Stimulated activated CD4-positive, alpha-beta T cell treated with anti-CD3 and anti-CD28 coated beads, TNF-alpha, amount 100 ng/mL, for 4 hours (primary cell): ENCODE measurements at places on chromosomes 3 and 15.

GRCh38 chr3:22122567-22122966, 371.6 kb upstream of the ZNF385D start:
- no peak for DNase-seq

GRCh38 chr3:112699436-112699978, 58.6 kb upstream of the CCDC80 start:
- DNase-seq = no peak

DNA sequence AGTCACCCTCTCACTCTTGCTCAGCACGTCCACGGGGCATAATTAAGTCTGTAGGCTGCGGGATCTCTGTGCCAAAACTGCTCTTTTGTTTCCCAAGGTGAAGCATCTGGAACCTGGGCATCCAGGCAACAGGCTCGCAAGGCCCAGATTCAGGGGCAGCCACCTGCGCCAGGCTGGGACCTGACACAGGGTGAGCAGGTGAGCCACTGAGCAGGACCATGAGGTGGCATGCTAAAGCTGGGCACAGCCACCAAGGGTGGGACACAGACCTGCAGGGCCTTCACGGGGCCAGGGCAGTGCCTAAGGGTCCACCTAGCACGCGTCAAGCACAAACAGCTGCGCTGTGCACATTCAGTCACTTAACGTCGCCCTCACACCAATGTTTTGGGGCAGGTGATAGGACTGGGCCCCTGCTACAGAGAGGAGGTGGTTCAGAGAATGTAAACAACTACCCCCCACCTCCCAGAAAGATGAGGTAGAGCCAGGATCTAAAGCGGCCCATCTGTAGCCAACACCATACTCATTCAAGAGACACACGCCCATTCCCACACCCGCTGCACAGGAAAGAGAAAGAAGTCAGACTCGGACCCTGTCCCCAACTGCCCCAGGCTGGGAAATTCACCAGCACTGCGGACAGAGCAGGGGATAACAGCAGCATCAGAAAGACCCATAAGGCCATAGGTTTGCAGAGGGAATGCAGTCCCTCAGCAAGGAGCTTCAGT, 16.3 kb downstream of the XXYLT1 start:
- no peak for DNase-seq

DNA sequence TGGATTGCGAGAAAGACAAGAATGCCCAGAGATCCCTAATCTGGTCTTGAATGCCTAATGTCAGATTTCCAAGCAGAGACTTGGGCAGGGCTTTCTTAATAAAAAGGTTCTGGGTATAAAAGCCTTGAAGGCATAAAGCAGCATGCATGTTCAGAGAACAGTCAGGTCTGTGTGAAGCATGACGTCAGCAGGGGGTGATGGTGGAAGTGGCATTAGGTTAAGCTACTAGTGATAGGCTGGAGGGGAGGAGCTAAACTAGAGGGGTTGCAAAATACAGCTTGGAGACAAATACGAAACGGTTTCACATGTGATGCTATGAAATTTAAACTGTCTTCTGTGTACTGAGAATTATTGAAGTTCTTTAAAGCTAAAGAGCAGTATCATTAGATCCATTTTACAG, 125.6 kb downstream of the VPS8 start:
- DNase-seq = no peak

DNA sequence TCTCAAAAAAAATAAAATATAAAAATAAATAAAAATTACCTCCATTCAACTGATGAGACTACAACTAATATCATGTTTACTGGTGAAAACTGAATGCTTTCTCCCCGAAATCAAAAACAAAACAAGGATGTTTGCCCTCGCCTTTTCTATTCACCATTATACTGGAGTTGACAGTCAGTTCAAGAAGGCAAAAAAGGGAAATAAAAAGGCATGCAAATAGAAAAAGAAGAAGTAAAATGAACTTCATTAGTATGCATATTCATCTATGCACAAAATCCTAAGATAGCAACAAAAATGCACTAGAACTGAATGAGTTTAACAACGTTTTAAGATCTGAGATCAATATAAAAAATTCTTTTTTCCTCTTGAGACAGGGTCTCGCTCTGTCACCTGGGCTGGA, 72.7 kb upstream of the FAM174B start:
- DNase-seq = no peak

DNA sequence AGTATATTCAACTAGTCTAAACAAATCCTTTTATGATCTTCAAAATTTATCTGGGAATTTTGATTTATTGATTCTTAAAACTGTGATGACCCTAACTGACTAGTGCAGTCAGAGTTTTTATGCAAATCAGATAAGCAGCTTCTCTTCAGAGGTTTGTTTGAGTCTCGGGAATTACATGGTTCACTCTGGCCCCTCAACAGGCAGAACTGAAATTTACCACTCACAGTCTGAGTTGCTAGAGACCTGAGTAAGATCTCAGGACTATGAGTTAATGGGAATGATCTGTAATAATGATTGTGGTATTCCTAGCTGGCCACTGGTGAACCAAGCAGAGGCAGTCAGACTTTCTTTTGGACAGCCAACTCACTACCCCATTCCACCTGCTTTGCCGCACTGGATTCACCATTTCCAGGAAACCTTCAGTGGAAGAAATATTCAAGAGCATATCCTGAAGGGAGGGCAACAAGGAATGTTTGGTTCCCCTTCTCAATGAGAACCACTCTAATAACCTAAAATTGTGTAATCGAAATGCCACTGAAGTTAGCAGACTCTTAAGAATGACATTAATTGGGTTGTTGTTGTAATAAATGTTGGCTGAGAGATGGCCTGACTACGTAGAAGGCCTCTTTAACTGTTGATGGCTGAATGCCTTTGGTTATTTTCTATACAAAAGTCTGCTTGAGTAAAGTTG, 11.5 kb upstream of the DNAJC13 start:
- DNase-seq = no peak

- DNase-seq = no peak
Measured at GRCh38 chr3:4587061-4587837, 94.1 kb downstream of the ITPR1 start.

DNA sequence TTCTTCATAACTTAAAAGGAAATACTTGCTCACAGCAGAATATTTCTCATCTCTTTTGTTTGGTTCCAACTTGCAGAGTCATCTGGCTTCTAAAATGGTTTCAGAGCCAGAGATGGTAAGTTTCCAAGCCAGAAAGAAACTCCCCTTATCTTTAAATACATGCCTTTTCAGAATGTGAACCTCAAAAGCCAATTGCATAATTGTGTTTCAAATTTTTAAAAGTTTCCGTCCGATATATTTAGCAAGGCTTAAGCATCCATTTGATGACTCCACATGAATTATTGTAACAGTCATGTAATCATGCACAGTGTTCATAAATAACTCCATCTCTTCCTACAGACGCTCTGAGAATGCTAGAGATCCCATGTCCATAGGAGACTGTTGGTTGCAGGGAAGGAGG, 40.6 kb upstream of the C3orf80 start:
- no peak for DNase-seq
